Esophagus squamous epithelium (tissue), 5 donors: ENCODE measurements at places on chromosomes 6 and 20.

DNA sequence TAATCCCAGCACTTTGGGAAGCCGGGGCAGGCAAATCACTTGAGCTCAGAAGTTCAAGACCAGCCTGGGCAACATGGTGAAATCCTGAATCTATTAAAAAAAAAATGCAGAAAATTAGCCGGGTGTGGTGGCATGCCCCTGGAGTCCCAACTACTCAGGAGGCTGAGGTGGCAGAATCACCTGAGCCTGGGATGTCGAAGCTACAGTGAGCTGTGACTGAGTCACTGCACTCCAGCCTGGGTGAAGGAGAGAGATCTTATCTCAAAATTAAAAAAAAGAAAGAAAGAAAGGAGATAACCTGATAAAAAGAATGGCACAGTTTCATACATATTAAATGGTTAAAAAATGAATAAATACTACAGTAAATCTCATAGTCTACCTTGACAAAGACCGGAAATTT lies 123.6 kb upstream of the TNFAIP3 start:
- DNase-seq: no peak

- DNase-seq: no peak
Observed at GRCh38 chr20:56212091-56212490, 36.4 kb upstream of the MC3R start.

GRCh38 chr6:117444600-117444999 lies 18.9 kb upstream of the ROS1 start:
- no peak for DNase-seq

DNA sequence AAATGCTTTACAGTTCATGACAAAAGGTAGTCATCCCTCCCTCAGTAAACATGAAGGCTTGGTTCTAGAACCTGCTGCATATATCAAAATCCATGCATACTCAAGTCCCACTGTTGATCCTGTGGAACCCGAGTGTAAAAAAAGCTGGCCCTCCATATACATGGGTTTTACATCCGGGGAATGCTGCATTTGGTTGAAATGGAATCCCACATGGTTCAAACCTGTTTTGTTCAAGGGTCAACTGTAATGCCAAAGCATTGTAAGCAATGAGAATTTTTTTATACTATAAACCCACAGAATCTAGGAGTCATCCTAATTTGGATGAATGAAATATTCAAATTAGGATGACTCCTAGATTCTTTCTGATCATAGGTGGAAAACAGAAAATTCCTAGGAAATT lies 5.9 kb upstream of the HDAC2 start:
- DNase-seq: no peak

- DNase-seq: no peak
Observed at GRCh38 chr6:137471986-137472385, 22.2 kb downstream of the OLIG3 start.

GRCh38 chr6:24255676-24256075 lies 102.2 kb downstream of the DCDC2 start:
- DNase-seq: no peak

- peak; percentile 28 for DNase-seq
Observed at GRCh38 chr20:3045816-3046676, at the start of gene MRPS26. Gene MRPS26 (plus strand): TSS chr20:3046052. CDS start chr20:3046069, 17 bp downstream.

GRCh38 chr20:50679753-50680104 lies 11.6 kb downstream of the RIPOR3 start:
- no peak for DNase-seq

DNA sequence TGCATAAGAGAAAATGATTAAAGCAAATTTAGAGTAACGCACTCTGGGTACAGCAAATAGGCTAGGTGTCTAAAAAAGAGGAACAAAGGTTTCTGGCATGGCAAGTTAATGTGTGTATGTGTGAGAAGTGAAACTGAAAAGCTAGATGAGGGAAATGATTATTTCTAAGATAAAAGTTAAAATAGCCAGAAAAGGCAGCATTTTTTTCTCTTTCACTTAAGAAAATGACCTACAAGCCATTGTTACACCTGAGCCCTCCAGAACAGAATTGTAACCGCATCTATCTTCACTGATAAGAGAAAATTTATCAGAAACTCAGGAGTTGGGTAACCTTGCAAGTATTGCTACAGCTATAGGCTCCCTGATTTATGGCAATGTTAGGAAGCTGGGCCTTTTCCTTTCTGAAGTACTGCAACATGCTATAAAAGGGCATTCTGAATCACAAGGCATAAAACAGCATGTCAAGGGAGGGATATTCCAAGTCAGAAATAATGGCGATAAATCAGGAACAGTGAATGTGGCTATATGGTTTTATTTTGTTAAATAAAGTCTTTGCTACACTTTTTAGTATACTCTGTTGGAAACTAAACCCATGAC lies 395.3 kb downstream of the TBC1D32 start:
- no peak for DNase-seq

DNA sequence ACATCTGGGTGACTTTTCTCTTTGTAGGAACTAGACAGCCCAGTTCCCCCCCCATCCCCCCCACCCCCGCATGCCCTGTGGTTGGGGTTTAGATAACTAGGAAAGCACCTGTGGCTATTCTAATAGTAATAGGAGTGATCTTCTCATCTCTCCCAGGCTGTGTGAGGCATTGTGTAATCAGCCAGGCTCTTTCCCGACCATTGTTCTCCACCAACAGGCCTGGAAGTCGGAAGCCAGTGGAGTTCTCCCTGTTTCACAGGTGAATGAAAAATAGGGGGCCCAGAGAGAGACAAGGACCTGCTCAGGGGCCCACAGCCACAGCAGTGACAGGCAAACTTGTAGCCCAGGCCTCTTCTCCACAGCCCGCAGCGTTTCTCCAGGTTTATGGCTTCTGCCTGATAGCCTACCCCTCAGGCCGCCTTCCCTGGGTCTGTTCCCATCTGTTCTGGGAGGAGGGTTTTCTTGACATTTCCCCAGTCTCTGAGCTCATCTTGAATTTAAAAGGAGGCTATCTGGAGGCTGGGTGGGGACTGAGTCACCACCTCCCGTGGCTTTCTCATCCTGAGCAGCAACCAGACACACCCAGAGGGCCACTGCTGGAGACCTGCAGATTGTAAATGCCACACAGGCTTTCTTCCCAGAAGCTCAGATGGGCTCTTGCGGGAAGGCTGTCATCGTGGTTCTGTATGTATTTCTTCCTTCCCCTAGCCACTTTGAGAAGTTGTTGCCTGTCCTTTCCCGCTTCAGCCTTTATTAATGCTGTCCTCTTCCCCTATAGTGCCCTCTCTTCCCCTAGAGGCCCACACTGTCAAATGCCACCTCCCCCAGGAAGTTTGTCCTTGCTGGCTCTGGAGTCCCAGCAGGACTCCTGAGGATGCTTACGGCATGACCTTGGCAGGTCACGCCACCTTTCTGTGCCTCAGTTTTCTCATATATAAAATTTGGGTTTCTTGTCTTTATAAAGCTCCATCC lies 75.9 kb upstream of the MYL9 start:
- no peak for DNase-seq

GRCh38 chr20:60113771-60114170 lies 155.5 kb downstream of the CDH26 start:
- no peak for DNase-seq
